ENCODE measurements at places on chromosomes 1 and 21.

GRCh38 chr1:77631751-77632150, 50.7 kb downstream of the ZZZ3 start:
- no peak for DNase-seq

- no peak for DNase-seq
Observed at GRCh38 chr21:46062471-46063211, 35.3 kb upstream of the COL6A2 start.

DNA sequence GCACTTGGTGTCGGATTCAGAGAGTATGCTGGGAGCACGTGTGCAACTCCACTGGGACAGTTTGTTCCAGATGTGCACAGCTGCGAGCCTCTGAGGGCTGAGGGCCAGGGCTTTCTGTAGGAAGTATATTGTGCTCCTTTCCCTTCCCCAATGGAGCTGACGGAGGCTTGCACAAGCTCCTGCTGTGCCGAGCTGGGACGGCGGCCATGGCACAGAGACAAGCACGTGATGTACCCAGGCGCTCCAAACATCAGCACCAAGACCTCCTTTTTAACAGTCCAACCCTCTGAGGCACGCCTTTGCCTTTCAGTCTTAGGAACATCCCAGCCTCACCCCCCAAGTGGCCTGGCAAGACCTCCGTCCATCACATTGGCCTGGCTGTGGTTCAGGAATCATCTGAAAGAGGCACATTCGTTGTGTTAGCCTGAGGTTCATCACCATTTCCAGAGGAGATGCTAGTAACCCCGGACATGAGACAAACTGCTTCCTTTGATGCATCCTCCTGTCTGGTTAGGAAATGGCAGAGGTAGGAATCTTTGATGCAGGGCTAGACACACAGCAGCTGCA, 339.2 kb upstream of the KAZN start:
- no peak for DNase-seq

GRCh38 chr1:32178380-32179192, 889 bp upstream of the TXLNA start:
- DNase-seq: no peak

DNA sequence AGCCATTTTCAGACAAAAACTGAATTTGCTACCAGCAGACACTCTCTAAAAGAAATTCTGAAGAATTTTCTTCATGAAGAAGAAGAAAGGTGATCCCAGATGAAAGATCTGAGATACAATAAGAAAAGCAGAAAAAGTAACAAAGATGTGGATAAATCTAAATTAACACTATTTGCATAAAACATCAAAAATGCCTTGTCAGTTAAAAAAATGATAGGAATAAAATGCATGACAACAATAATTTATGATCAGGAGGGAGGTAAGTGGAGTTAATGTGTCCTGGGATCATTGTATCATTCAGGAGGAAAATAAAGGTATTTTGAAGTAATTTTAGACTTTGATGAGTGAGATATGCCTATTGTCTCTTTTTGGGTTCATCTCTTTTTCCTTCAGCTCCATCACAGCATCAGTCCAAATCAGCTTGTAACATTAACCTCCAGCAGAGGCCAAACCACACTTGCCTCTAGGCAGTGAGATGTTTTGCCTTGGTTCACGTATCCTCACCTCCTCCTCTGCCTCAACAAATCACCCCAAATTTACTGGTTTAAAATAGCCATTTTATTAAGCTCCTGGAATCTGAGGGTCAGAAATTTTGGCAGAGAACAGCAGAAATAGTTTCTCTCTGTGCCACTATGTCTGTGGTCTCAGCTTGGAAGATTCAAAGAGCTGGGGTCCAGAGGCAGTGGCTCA, 76.9 kb upstream of the HIVEP3 start:
- no peak for DNase-seq

- no peak for DNase-seq
Observed at GRCh38 chr1:3569436-3569835, 41.9 kb downstream of the MEGF6 start.
